ENCODE measurements at places on chromosomes 16 and 17. TPM values are rescaled to one million over a fixed set of nuclear protein-coding genes. Genes with fewer than 3 reads are reported as not detected.

DNA sequence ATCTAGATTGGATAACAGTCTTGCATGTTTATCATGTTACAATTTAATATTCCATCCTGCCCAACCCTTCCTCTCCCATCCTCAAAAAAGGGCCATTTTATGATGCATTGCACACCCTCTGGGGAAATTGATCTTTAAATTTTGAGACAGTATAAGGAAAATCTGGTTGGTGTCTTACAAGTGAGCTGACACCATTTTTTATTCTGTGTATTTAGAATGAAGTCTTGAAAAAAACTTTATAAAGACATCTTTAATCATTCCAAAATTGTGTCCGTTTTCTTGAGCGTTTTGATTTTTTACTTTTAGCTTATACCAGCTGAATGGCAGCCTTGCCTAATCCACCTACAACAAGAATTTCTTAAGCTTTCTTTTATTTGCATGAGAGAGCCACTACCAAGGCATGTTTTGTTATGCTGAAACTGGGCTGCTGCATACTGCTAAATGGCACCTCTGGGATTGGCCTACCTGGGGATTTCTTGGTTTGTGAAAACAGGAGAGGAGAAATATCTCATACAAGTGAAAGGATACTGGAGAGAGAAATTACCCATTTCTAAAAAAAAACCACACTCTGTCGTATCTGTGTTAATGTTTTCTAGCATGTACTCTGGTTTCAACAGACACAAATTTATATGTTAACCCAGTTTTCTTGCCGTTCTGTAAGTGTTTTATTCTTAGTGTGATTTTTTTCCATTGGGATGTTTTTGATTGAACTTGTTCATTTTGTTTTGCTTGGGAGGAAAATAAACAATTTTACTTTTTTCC, 52.2 kb downstream of the TUBD1 start:
- DNase-seq: peak; percentile 33

The CDH3 gene
- total RNA-seq: not detected

The NAGS gene
- total RNA-seq: 1.0 TPM

- DNase-seq: no peak
Observed at GRCh38 chr16:62692685-62693084, 656.4 kb upstream of the CDH8 start.

DNA sequence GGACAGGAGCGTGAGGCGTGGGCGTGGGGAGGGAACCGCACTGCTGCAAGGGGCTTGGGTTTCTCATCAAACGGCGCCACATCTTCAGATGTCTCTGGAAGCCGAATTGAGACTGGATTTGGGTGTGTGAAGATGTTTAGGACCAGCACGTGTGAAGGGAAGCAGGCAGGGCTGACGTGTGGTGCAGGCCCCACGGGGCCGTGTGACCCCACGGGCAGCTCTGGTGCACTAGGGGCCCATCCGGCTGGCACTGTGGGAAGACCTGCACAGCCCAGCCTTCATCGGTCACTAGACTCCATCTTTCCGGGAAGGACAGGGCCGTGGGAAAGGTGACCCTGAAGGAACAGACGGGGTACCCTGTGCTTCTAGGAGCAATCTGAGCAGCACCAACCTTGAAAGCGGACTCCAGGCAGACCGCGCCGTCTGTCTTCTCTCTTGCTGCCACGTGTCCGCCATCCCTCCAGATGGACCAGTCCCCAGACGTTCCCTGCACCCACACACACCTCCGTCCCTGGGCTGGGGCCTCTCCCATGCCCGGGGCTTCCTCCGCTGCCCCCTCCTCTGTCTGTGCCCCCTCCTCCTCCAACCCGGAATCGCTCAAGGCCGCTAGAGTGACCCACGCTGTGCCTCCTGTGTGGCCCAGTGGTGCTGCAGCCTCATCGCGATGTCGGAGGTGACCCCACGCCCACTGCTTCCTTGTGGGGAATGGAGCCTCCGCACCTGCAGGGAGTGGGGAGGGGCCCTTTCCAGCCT, 23.4 kb upstream of the CBFA2T3 start:
- DNase-seq: no peak

DNA sequence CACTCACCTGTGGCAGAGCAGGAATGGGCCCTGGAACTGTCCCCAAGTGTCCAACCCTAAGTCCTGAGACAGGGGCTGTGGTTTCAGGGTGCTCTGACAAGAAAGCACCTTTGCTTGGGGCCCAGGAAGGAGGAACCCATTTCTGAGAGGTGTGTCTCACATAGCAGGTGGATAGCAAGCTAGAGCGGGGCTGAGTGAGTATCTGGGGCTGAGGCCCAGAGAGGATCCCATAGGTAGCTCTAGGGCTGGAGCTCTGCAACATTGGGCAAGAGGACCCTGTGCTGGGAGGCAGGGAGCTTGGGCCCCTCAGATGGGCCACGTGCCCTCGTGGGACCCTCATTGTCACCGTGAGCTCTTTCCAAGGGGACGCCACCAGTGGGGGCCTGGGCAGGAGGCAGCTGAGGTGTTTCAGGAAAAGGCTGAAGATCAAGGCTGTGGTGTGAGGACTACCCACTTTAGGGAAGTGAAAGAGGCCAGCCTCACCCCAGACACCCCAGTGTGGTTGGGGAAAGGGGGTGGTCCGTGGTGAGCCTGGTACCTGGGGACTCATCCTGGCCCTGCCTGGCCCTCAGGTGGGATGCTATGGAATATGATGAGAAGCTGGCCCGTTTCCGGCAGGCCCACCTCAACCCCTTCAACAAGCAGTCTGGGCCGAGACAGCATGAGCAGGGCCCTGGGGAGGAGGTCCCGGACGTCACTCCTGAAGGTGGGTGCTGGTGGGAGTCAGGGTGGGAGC, 5.3 kb downstream of the DEF8 start:
- no peak for DNase-seq

The SOX8 gene
- total RNA-seq: 0.12 TPM

The CASKIN1 gene
- total RNA-seq: 0.02 TPM

GRCh38 chr16:88692861-88693260, 6.6 kb upstream of the SNAI3 start:
- DNase-seq: no peak

GRCh38 chr17:45170931-45171337, 9.3 kb downstream of the HEXIM2 start:
- peak; percentile 75 for DNase-seq

GRCh38 chr17:56206351-56206750, 53.1 kb downstream of the ANKFN1 start:
- no peak for DNase-seq

The CYGB gene
- 0.25 TPM for total RNA-seq

The LPO gene
- total RNA-seq: not detected

DNA sequence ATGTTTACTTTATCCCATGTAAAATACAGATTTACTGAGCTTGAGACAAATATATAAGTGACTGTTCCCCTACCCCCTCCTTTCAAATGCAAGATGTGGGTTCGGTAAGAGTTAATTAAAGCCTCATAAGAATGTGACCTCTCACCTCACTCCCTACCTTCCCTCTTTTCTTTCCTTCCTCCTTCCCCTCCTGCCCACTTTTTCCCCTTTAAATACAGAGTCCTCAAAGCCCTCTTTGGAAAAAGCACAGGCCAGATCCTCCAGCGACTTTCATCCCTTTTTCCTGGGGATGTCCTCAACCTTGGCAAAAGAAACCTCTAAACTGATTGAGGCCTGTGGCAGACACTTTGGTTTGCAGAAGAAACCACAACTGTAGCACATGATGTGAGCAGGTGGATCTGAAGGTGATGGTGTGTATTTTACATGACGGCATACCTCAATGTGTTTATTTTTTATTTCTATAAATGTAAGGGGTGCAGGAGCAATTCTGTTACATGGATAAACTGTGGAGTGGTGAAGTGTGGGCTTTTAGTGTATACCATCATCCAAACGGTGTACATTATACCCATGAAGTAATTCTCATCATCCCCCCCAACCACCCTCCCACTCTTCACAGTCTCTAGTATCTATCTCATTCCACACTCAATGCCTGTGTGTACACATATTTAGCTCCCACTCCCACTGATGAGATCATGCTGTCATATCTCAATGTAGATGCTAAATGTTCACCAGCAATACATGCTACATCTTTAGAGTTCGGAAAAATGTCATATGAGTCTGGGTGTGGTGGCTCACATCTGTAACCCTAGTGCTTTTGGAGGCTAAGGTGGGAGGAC, 77.7 kb downstream of the XYLT1 start:
- no peak for DNase-seq

DNA sequence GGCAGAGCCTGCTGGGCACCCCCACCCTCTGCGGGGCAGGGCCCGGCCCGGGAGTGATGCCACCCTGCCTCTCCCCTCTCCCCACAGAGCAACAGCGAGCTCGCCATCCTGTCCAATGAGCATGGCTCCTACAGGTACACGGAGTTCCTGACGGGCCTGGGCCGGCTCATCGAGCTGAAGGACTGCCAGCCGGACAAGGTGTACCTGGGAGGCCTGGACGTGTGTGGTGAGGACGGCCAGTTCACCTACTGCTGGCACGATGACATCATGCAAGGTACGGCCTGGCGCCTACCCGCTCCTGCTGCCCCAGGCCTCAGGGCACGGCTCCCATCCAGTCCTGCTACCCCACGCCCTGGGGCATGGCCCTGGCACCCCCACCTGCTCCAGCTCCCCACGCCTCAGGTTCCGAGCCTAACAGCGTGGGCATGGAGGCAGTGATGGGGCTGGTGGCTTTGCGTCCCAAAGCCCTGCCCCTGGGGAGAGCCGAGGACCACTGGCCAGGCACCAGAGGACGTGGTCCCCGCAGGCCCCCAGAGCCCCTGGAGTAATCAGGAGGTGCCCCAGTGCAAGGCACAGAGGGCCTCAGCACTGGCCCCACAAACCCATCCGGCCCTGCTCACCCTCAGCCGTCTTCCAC, 38.4 kb downstream of the TSC2 start:
- no peak for DNase-seq

Data from H4 (cell line).